ENCODE measurements at places on chromosomes 4 and X.
A peak's percentile ranks its signal among the peaks of the same experiment; 100 is the strongest.

- DNase-seq = no peak
These were observed 78.9 kb downstream of the SLC10A7 start for GRCh38 chr4:146442801-146443200.

- DNase-seq = no peak
These were observed 283.2 kb downstream of the DCHS2 start for GRCh38 chr4:154208424-154208823.

GRCh38 chr4:138030375-138030774 lies 211.8 kb downstream of the SLC7A11 start:
- DNase-seq = no peak

DNA sequence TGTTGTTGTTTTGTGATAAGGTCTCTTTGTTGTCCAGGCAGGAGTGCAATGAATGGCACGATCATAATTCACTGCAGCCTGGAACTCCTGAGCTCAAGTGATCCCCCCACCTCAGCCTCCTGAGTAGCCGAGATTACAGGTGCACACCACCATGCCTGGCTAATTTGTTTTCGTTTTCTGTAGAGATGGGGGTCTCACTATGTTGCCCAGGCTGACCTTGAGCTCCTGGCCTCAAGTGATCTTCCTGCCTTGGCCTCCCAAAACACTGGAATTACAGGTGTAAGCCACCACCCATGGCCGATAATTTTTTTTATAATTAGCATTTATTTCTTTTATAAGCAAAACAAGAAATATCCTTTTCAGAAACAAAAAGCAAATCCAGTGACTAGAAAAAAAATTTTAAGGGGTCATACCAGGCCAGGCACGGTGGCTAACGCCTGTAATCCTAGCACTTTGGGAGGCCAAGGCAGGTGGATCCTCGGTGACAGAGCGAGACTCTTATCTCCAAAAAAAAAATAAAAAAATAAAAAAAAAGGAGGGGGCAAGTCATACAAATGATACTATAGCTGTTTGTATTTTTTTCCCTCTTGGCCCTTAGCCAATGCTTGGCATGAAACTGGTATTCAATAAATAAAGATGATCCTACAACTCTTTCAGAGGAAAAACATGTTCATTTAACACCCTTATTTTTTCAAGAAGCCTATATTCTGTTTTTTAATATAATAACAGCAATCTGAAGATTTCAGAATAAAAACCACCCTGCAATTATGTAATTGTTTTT lies 3.4 kb downstream of the PLAC8 start:
- peak; percentile 12 for DNase-seq

- DNase-seq = no peak
These were observed 198.1 kb downstream of the LRBA start for GRCh38 chr4:150817017-150817416.

DNA sequence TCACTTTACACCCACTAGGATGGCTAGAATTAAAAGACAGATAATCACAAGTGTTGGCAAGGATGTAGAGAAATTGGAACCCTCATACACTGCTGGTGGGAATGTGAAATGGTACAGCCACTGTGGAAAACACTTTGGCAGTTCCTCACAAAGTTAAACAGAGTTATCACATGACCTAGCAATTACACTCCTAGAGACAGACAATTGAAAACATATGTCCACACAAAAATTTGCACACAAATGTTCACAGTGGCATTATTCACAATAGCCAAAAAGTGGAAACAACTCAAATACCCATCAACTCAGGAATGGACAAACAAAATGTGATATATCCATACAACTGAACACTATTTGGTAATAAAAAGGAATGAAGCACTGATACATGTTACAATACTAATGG lies 5.7 kb downstream of the ZNF280C start:
- no peak for DNase-seq

DNA sequence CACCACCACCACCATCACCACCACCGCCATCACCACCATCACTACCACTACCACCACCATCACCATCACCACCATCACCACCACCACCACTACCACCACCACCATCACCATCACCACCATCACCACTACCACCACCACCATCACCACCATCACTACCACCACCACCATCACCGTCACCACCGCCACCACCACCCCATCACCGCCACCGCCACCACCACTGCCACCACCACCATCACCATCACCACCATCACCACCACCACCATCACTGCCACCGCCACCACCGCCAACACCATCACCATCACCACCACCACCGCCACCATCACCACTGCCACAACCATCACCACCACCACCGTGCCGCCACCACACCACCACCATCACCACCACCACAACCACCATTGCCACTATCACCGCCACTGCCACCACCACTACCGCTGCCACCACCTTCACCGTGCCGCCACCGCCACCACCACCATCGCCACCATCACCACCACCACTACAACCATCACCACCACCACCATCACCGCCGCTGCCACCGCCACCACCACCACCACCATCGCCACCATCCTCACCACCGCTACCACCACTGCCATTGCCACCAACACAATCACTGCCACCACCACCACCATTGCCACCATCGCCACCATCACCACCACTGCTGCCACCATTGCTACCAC lies 1511.3 kb upstream of the AGA start:
- no peak for DNase-seq

Data from activated naive CD4-positive, alpha-beta T cell treated with anti-CD3 and anti-CD28 coated beads, Interleukin-2, amount 50 U/mL, for 16 hours (primary cell).